ENCODE measurements at places on chromosomes 12 and 14.

- no peak for DNase-seq
These were observed 13.6 kb upstream of the ZNF705A start for GRCh38 chr12:8143261-8143660.

- DNase-seq, result peak; percentile 55
These were observed 509 bp downstream of the PLEKHG6 start for GRCh38 chr12:6310771-6311610.

GRCh38 chr12:110739894-110740293 is 2.8 kb downstream of the PPP1CC start:
- DNase-seq, result no peak

DNA sequence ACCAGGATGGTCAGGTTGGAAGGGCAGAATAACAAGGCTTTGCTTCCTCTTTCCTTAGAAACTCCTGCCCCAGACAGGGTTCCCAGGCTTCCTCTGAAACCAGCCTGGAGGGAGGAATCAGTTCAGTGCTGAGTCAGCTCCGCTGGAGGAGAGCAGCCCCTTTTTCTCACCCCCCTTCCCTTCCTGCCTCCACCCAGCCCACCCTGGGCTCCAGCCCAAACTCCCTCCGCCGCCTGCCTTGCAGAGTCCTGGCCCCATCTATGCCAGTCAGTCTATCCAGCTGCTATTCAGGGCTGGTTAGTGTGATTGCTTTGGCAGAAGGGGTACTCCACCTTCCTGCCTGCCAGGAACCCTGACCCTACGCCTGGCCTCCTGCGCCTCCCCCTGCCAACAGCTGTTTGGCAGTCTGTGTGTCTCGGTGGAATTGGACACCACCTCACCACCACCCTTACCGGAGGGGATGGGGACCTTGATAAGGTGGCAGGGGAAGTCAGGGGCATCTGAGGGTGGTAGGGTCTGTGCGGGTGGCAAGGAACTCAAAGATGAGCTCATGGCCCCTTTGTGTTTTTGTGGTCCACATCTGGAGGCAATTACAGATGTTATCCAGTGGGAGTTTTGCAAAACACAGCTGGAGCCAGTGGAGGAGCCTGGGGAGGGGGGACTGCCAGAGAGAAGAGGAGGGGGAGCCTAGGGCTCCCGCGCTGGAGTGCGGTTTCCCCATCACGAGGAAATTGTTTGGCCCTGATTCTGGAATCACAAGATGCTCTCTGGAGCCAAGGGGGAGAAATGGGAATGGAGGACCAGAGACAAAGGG is 12.2 kb downstream of the MMP14 start:
- no peak for DNase-seq

GRCh38 chr12:51528852-51529650 is 62.0 kb upstream of the SCN8A start:
- DNase-seq, result no peak

GRCh38 chr12:77214136-77214535 is 148.8 kb upstream of the E2F7 start:
- no peak for DNase-seq

GRCh38 chr14:69005432-69006148 is 26.5 kb upstream of the ACTN1 start:
- peak; percentile 51 for DNase-seq

Measured in HT-29 (cell line).